ENCODE measurements at places on chromosomes 3 and 15. TPM values are rescaled to one million over a fixed set of nuclear protein-coding genes. Genes with fewer than 3 reads are reported as not detected.
A peak's percentile ranks its signal among the peaks of the same experiment; 100 is the strongest.

The OXTR gene
- 250 TPM for total RNA-seq

The NKTR gene
- 175 TPM for total RNA-seq

The TRAT1 gene
- total RNA-seq: 2.0 TPM

The SKOR1 gene
- total RNA-seq: 1.8 TPM

The RCN2 gene
- total RNA-seq: 46.2 TPM

The CDHR4 gene
- total RNA-seq: not detected

- peak; percentile 19 for DNase-seq
Observed at GRCh38 chr3:1404270-1404962, 311.6 kb downstream of the CNTN6 start.

- DNase-seq: no peak
Observed at GRCh38 chr3:124057420-124057819, 65.5 kb upstream of the ROPN1 start.

GRCh38 chr3:57826952-57827723 is 71.0 kb downstream of the SLMAP start:
- no peak for DNase-seq

DNA sequence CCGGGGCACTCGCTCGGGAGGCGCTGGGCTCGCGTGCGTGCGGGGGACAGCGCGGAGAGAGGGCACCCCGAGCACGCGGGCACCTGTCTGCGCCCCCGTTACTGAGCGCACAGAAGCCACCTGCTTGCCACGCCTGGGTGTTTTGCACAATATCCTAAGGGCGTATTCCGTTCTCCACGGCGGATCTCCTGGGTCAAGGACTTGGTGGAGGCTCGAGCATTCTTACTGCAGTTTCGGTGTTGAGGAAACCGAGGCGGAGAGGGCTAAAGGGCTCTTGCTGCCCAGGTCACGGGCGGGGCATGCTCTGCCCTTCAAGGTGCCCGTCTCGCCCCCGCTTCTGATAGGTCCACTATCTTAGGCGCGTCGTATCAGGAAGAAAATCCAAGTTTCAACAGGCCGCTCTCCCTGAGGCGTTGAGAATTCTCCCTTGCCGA is 526 bp downstream of the GPD1L start:
- DNase-seq: peak; percentile 52

GRCh38 chr3:173253471-173253870 is 112.4 kb upstream of the SPATA16 start:
- no peak for DNase-seq

DNA sequence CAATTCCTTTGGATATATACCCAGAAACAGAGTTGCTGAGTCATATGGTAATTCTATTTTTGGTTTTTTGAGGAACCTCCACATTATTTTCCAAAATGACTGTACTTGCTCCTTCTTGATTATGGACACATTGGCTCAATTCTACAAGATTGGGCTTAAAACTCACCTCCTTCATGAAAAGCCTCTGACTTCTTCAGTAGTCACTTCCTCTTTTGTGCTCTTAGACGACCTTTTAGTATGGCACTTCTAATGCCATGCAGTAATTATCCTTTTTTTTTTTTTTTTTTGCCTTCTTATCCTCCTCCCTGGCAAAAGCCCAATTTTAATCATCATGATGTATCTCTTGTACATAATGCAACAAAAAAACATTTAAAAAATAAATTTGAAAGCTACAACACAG is 33.0 kb upstream of the ABHD17C start:
- DNase-seq: no peak

Data from breast epithelium (tissue), 4 donors.